ENCODE measurements at places on chromosomes 1 and 21. TPM values are rescaled to one million over a fixed set of nuclear protein-coding genes. Genes with fewer than 3 reads are reported as not detected.

The LYPD8 gene
- not detected for total RNA-seq

The RGS1 gene
- under 0.01 TPM for total RNA-seq

The S100A1 gene
- total RNA-seq = not detected

The ROR1 gene
- 7.3 TPM for total RNA-seq

The ABCG1 gene
- total RNA-seq = 5.2 TPM

All from regular cardiac myocyte (primary cell).